ENCODE measurements at places on chromosomes 6 and 20.
A peak's percentile ranks its signal among the peaks of the same experiment; 100 is the strongest.

DNA sequence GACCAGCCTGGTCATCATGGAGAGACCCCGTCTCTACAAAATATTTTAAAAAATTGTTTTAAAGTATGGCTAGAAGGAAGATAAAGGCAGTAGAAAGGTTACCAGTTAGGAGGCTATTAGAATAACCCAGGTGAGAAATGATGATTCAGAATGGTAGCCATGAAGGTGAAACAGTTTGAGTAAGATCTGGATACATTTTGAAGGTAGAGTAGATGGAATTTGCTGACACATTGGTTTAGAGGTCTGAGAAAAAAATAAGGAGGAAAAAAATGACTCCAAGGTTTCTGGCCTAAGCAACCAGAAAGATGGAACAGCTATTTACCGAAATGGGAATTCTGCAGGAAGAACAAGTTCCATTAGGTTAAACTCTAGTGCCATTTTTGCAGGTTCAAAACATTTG, 167.9 kb upstream of the TAB2 start:
- DNase-seq: no peak

GRCh38 chr20:20677186-20677585, 35.3 kb downstream of the RALGAPA2 start:
- no peak for DNase-seq

DNA sequence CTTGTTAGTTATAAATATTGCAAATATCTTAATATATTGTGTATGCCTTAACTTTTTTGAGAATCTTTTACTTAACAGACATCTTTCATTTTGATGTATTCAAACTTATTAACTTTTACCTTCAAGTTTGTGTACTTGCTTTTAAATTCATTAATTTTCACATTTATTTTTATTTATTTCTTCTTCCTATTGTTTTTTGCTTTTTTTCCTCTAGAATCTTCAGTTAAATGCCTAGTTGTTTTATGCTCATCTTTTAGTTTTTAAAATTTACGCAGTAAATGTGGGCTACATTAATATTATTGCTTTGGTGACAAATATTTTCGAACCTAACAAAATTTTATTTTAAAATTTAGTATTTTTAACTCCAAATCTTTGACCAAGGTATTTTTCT, 89.0 kb downstream of the TNFAIP3 start:
- DNase-seq: no peak

DNA sequence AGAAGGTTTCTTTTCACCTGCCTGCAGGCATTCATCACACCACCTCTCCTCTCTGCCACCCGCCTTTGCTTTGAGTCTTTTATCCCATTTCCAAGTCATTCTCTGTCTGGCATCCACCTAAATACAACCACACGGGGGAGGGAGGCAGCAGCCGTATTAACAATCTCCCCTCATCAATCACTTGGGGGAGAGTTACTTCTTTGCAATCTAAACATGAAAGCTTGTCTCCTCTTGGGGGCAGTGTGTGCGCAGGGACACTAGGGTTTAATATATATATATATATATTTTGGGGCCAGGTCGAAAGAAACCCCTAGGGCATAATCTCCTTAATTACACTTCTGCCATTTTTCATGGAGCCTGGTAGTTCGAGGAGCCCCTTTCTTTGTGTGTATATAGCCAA, 214.5 kb downstream of the TSHZ2 start:
- DNase-seq: no peak

GRCh38 chr6:155270561-155271091, 6.8 kb downstream of the CLDN20 start:
- DNase-seq: no peak

- DNase-seq: no peak
These were observed 32.6 kb downstream of the MDFI start for GRCh38 chr6:41670703-41671360.

DNA sequence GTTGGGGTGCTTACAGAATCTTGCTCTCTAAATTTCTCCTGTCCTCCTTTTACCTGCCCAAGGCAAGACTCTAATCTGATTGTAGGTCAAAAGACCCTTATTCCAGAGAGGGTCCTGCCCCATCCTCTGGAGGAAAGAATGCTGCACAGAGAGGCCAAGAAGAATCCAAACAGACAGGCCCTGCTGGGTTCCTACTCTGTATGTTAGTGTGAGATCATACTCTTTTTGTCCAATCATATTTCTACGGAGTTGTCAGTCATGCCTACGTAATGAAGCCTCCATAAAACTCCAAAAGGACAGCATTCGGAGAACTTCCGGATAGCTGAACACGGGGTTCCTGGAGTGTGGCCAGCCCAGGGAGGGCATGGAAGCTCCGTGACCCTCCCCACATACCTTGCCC, 50.5 kb downstream of the VEGFA start:
- no peak for DNase-seq

- DNase-seq: no peak
These were observed 280.5 kb downstream of the ADGRB3 start for GRCh38 chr6:68915586-68915985.

DNA sequence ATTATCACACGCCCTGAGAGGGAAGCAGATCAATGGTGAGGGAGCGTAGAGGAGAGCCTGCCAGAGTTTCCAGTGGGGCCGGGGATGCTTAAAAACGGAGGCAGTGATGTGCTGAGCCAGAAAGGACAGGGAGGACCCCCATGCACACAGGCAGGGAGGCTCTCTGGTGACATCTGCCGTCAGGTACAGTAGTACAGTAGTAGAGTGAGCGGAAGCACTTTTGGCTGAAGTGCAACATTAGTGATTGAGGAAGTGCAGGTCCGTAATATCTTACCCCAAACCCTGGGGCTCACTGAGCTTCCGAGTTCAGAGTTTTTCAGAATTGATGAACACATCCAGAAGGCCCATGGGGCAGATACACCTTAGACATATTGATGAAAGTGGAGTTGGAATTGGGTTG, 42.1 kb downstream of the GFRA4 start:
- no peak for DNase-seq

- DNase-seq: no peak
These were observed 1383.8 kb upstream of the MAP3K7 start for GRCh38 chr6:91970700-91971099.

DNA sequence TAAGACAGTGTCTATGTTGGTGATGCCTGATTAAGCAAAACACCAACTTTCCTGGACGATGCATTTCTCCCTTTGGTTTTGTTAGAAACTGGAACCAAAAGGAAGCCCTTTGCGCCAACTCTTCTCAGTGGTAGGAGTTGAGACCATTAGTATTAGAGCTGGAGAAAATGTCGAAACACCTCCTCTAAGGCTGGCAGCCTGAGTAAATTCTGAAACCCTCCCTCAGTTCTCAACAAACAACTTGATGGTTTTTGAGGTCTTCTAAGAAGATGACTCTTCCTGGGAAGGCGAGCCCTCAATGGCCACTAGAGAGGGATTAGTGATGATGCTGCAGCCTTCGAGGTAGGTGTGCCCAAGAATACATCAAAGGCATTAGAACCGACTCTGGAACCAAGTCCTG, 78.4 kb upstream of the CCN6 start:
- DNase-seq: no peak

DNA sequence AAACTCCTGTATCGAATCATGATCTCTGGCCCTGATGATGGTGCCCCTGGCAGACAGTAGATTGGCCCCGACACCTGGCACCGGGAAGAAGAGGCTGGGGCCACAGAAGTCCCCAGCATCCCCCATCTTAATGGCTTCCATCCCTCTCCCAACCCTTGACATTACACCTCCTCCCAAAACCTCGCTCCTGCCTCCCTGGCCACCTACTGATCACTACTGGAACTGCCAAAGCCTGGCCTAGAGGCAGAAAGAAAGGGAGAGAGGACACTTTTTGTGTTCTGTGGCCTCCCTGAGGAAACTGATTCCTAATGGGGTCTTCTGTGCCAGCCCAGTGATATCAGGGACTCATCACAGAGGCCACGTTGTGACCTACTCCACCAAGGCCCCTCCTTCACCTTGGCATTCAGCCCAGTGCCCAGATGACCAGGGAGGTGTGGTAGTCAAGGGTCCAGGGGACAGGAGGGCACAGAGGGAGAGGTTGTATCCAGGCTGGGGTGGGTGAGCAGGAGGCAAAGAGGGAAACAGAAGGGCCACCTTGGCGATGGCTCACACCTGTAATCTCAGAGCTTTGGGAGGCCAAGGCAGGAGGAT, 6.1 kb downstream of the C20orf173 start:
- peak; percentile 21 for DNase-seq

DNA sequence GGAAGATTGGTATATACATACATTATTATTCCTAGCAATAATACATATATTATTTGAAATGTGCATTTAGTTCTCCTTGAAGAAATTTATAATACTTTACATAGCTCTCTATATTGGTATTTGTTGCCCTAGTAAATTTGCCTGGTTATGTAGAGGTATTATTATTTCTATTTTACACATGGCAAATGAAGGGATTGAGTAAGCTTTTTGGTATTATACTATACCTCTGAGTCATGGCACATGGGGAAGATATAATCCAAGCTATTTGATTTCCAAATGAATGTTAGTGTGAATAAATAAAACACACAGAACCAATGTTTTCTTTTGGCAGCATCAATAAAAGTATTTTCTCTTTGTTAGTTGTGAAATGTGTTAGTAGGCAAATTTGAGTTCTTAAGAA, 409.6 kb upstream of the SLC35B3 start:
- no peak for DNase-seq

DNA sequence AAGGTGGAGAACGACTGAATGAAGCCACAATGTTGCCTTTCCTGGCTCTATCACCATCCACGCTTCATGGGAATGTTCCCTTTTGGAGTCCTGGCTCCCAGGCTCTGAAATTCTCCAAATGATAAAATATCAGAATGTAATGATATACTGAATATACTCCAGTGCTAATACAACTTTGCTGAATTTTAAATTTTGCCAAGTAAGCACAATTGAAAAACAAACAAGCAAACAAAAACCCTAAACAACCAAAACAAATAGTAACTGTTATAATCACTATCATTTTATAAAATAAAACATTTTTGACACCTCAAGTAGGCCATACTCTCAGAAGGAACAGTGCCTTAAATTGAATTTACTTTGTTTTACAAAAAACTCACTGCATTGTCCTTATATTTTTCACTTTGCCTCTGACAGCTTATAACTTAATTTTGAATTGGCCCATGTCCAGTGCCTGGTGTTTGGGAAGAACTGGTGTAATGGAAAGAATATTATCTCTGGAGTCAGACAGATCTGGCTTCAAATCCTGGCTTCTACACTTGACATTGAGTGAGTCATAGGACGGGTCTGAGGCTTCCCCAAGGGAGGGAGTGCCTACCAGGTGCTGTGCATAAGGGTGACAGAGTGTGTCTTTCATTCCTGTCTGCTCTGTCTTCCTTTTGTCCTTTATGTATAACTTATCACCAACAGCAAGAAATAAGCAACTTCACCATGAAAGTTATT, 698.3 kb downstream of the EPM2A start:
- no peak for DNase-seq

- no peak for DNase-seq
These were observed 7.0 kb downstream of the MYT1 start for GRCh38 chr20:64171211-64171610.

DNA sequence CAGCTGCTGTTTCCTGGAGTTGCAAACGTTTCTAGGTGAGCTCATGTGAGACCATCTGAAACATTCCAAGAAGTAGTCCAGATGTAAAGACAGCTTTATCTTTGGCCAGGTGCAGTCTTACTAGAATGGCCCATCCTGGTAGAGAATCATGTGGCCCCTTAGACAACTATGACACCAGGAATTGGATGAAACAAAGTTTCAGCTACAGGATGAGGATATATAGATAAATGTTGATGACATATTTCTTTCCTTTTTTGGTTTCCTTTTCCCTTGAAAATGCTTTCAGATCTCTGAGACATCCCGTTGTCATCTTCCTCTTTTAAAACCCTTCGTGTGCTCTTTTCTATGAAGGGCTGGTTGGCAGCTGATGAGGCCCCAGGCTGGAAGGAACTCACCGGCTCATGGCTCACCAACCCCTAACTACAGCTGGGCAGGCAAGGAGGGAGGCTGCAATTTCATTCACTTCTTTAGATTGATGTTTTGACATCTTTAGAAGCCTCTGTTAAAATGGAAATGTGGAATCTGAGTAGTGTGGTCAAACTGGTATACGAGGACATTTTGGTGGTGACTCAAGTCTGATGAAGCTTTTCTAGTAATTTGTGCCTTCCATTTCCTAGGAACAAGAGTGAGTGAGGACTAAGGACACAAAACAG, 167.9 kb upstream of the TNFAIP3 start:
- peak; percentile 42 for DNase-seq

DNA sequence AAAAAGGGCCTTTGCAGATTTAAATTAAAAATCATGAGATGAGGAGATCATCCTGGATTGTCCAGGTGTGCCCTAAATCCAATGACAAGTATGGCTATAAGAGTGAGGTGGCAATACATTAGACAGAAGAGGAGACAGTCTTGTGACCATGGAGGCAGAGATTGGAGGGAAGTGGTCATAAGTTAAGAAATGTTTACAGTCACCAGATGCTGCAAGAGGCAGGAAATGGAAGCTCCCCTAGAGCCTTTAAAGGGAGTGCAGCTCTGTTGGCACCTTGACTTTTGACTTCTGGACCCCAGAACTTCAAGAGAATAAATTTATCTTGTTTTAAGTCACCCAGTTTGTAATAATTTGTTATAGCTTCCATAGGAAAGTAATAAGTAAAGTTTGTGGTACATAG, 61.1 kb downstream of the HMGN3 start:
- no peak for DNase-seq

DNA sequence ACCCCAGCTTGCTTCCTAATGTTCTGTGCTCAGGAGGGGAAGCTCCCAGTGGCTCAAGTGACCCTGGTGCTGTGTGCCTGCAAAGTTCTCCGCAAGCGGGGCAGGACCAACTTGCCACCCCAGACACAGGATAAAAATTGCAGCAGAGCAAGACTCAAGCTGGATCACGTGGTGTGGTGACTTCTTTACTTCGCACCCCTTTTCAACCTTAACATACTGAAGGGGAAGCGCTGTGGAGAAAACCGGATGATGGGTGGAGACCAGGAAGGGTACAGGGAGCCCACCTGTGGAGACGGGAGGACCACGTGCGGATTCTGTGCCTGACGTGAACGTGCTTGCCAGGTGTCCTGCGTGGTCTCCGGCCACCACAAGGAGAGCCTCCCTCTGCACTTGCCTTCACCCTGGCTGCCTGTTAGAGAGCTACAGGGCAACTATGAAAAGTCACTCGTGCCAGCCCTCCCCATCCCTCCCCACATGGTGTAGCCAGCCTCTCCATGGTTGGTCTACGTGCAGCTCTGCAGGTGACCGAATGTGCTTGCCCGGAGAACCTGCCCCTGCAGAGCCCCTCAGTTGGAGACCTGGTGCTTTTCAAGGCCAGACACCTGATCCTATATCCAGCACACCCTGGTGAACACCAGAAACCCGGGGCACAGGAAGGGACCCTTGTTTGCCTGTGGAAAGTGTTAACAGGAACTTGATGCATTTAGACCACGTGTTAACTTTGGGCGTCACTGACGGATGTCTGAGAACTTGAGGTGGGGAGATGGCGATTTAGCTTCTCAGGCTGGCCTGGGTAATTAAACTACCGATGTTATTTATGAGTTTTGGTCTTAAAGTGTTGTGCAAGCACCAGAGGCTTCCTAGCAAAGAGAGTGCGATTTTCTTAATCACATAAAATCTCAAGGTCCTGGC, 23.9 kb upstream of the DACT2 start:
- no peak for DNase-seq

GRCh38 chr6:8269872-8270454, 165.4 kb downstream of the SLC35B3 start:
- DNase-seq: no peak

GRCh38 chr6:1383729-1384548, 5.4 kb upstream of the FOXF2 start:
- DNase-seq: no peak

GRCh38 chr6:160955508-160956295, 35.9 kb upstream of the MAP3K4 start:
- DNase-seq: no peak
